Prostate gland (tissue), 2 donors: ENCODE measurements at places on chromosomes 11 and 22.

DNA sequence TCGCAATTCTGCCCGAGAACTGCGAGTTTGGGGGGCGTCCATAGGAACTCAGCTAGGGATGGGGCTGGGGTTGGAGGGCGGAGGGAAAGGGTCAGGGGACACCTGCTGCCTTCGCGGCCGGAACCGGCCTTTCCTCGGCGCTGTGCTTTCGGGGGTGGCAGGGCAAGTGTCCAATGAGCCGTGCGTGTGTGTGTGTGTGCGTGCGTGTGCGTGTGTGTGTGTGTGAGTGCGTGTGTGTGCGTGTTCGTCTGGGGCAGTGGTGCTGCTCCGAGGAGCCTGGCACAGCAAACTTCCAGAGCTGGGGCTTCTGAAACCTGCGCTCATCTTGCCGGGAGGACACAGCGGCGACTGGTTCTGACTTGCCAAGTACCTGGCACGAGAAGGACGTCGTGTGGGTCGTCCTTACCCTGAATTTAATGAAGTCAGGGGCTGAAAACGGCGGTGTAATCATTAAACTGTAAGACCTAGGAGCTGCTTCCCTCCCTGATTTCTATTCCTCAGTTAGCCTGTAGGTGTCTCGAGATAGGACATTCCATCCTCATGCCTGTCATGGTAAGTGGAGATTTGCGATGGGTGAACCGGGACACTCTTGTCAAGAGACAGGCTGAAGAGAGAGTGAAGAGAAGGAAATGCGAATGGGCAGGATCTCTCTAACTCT, 27.0 kb upstream of the AMOTL1 start:
- peak; percentile 42 for DNase-seq

DNA sequence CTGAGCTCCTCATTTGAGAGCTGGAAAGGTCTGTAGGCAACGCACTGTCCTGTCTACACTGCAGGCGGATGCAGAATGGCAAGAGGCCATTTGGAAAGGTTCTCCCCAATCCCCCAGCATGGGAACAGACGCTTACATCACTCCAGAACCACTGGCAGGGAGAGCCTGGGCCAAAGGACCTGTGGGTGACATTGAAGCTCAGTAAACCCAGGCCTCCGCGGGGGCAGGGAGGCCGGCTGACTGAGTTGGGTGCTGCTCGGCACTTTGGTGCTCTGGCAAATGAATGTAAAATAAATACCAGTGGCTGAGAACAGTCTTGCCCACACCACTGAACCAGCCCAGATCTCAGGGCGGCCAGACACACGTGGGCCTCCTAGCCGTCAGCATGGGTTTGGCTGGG, 22.4 kb downstream of the TOM1 start:
- no peak for DNase-seq

DNA sequence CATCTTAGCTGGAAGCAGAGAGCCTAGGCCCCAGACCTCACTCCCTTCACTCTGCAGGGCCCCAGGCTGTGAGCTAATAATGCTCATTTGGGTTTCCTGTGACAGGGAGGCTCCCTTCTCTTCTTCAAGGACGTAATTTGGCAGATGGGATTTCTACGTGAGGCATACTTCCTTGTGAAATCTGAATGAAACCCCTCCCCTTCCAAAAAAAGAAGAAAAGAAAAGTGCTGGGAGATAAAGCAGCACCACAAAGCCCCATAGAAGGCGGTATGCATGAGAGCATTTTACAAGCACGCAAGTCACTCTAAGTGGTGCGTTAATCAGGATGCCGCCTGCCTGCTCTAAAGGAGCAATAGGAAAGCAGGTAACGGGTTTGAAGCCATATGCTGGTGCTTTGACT, 5.7 kb downstream of the P2RX3 start:
- no peak for DNase-seq

- no peak for DNase-seq
These were observed 603 bp upstream of the ZFTA start for GRCh38 chr11:63769042-63769713.
